ENCODE measurements at places on chromosomes 7 and 10.

DNA sequence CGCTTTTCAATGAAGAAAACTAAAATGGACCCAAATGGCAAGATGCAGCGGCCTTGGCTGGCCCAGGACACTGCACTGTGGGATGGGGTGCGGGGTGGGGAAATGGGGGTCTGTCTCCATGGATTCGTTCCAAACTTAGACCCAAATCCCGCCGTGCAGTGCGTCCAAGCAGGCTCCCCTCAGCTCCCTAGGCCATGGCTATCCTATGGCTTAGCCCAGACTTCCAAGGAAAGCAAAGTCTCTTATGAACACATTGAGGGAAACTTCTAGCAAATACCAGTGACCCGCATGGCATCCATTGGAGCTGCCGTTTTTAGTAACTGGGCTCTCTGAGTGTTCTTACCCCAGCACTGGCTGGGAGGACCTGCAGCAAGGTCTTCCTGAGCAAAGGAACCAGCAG is 122.5 kb downstream of the EBF3 start:
- no peak for DNase-seq

- no peak for DNase-seq
Observed at GRCh38 chr10:103145860-103146466, 47.1 kb downstream of the NT5C2 start.

DNA sequence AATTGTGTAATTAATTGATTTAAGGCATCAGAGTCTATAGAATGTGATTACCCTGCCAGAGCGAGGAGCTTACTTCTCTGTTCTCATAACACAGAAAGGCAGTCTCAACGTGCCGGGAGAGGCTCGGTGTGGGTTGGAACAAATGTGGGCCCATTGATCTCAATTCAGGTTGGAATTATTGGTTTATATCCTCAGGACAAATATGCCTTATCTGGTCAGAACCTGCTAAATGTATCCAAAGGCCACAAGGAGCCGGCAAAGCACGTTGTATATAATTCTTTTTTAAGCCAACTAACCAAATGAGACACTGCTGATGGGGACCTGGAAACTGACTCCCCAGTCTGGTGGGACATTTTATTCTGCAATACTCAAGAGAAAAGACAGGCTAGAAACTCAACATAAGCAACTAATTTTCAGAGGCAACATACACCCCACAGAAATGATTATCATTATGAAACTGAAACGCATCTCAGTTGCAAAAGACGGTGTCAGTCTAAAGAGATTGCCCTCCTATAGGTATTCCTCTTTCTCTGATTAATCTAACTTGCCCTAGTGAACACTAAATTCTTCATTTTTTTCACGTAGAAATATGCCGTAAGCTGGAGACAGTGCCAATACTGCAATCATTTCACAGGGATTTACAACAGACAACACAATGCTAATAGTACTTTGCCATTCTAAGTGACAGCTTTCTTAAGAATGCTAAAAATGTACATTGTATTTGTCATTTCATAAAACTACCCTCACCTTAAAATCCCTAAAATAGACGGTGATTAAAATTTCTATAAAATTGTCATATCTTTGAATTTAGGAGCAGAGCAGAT is 9.4 kb downstream of the EBF3 start:
- DNase-seq: no peak

- DNase-seq: no peak
Observed at GRCh38 chr10:31947144-31947926, 18.7 kb upstream of the ARHGAP12 start.

- DNase-seq: no peak
Observed at GRCh38 chr7:101915000-101915399, 97.6 kb downstream of the CUX1 start.
